ENCODE measurements at places on chromosomes 7 and 10.
A peak's percentile ranks its signal among the peaks of the same experiment; 100 is the strongest.

GRCh38 chr7:16747102-16747501 lies 6.5 kb upstream of the TSPAN13 start:
- no peak for DNase-seq

GRCh38 chr7:149714910-149715471 lies 58.4 kb downstream of the ZNF467 start:
- peak; percentile 33 for DNase-seq

GRCh38 chr10:71447676-71448075 lies 51.0 kb downstream of the CDH23 start:
- no peak for DNase-seq

DNA sequence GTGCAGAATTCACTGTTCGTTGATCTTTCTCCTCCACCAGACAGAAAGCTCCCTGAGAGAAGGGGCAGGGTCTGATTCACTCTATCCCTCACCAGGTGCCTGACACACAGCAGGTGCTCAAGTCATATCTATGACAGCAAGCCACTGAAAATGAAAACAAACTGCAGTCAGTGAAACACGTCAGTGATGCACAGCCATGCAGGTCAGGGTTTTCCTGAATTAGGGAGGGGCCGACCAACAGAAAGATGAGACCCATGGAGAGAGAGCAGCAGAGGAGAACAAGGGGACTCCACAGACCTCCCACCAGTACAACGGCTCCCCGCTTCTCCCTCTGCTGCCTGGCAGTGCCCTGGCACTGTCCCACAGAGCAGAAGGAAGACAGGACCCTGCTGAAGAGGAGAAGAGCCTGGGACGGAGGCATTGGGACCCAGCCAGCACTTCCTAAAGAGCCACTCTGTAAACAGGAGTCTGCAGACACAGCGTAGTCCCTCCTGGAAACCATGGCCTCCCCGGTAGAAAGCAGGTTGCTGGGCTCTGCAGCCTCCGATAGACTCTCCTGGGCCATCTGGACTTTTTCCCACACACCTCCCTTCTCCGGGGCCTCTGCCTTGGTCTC lies 50.3 kb downstream of the FAM53B start:
- peak; percentile 49 for DNase-seq

DNA sequence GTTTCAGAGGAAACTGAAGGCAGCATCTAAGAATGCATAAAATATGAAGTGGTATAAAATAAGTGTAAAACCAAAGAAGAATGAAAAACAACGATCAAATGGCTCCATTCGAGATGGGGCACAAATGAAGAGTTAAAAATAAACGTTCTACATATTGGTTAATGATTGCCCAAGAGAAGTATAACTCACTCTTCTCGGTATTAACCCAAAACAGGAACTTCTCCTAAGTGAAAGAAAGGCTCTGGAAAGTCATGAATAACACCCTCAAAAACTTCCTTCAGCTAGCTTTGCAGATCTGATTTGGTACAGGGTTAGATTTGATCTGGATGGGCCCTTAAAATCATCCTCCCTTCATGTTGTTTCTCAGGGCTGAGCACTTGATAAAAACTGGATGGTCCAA lies 94.3 kb upstream of the ADO start:
- no peak for DNase-seq

DNA sequence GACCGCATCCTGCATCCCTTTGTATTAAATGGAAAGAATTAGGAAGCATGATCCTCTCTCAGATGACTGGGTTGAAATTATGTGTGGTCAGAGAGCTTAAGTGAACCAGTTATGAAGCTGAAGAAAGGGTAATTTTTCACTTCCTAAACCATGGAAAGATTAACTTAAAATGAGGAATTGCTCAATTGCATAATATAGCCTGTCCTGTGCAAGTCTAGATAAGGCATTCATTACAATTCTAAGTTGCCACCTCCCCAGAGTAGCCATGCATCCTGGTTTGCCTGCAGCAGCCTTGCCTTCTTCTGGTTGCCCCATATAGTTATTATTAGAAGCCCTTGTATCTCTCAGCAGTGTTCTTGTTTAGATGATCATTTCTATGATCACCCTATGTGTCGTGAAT lies 45.3 kb downstream of the STARD3NL start:
- DNase-seq: no peak

DNA sequence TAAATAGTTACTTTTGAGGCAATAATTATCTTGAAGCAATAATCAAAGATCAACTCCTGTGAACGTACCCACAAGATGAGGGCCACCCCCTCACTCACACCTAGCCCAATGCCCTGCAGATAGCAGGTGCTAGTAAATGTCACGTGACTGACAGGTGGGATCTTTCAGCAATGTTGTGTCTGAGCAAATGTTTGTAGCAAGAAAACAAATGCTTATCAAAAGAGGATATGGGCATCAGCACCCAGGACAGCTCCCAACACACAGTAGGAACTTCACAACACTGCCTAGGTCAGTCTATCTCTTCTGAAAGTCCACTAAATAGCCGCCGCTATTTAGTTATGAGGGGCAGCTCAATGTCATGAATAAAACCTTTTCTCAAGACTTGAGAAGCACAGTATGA lies 120.8 kb upstream of the PDLIM1 start:
- no peak for DNase-seq

- DNase-seq: no peak
Measured at GRCh38 chr7:108600399-108600798, 30.7 kb downstream of the DNAJB9 start.

- DNase-seq: no peak
Measured at GRCh38 chr10:17085011-17085725, 44.4 kb downstream of the CUBN start.

- DNase-seq: no peak
Measured at GRCh38 chr7:64581926-64582894, 19.3 kb upstream of the ZNF680 start.

DNA sequence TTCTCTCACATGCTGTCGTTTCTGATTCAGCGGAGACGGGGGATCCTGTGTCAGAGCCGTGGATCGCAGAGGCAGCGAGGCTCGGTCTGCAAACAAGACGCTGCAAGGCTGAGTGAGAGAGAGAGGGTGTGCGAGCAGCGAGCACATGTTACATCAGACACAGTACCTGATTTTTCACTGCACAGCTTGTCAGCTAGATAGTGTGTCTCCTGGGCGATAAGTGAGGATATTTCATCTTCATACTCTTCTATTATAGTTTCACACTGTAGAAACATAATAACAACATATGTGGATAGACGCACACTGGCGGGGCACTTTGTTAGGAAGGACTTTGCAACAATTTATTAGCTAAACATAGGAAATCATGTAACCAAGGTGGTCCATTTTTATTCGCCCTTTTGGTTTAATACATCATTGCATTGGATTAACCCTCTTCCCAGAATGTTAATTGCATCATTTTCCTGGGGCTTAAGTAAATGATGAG lies 39.5 kb downstream of the CNPY1 start:
- DNase-seq: no peak

DNA sequence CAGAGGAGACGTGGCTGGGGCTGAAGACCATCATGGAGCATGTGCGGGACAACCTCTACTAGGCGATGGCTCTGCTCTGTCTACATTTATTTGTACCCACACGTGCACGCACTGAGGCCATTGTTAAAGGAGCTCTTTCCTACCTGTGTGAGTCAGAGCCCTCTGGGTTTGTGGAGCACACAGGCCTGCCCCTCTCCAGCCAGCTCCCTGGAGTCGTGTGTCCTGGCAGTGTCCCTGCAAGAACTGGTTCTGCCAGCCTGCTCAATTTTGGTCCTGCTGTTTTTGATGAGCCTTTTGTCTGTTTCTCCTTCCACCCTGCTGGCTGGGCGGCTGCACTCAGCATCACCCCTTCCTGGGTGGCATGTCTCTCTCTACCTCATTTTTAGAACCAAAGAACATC lies 22.0 kb upstream of the CPA5 start:
- no peak for DNase-seq

- DNase-seq: no peak
Measured at GRCh38 chr7:5225616-5226290, 35.7 kb downstream of the WIPI2 start.

- DNase-seq: peak; percentile 2
Measured at GRCh38 chr7:326809-327232, 36.9 kb downstream of the FOXL3 start.

DNA sequence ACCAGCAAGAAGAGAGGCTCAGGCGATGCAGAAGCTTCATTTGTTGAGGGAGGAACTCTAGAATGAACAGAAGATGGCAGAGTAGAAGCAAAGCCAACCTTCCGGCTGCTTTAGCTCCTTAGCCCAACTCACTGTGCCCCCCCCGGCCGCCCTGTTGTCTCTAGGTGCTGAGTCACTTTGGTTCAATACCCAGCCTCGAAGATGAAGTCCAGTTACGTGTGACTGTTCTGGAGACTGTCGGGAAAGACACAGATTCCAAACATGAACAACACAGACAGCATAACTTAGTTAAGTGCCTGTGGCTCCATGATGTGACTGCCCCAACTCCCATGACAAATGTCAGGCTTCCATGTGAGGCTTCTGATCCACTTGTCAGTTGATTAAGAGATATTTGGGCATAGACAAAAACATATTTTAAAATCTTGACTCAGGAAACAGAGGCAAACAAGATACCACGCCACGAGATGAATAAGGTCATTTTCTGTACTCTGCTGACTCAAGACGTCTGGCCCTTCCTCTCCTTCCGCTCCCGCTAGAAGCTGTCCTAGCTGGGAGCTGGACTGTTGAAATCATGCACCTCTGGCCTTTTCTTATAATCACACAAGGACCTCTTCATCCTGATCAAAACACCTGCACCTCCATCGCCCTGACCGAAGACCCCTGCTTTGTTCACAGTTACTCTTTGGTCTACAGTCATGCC lies 199.3 kb downstream of the FRMD4A start:
- no peak for DNase-seq

GRCh38 chr10:104447331-104447730 lies 93.7 kb downstream of the CFAP58 start:
- no peak for DNase-seq

GRCh38 chr10:7261351-7261750 lies 149.5 kb downstream of the SFMBT2 start:
- DNase-seq: no peak

DNA sequence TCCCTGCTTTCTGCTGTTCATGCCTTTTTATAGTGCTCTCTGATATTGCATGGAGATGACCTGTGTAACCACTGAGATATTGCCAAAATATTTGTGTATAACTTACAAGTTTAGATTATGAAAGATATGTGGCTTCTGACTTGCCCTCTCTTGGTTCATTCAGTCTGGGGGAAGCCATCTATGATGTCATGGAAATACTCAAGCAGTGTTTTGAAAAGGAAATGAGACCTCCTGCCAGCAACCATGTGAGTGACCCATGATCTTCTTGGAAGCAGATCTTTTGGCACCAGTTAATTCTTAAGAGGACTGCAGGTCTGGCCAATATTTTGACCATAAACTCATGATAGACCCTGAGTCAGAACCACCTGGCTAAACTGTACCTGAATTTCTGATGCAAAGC lies 183.0 kb downstream of the THSD7A start:
- DNase-seq: no peak

GRCh38 chr7:46281071-46281470 lies 360.0 kb upstream of the IGFBP3 start:
- no peak for DNase-seq

- DNase-seq: no peak
Measured at GRCh38 chr7:97187067-97187466, 69.6 kb downstream of the SDHAF3 start.

GRCh38 chr10:553233-553632 lies 136.2 kb downstream of the DIP2C start:
- peak; percentile 17 for DNase-seq

DNA sequence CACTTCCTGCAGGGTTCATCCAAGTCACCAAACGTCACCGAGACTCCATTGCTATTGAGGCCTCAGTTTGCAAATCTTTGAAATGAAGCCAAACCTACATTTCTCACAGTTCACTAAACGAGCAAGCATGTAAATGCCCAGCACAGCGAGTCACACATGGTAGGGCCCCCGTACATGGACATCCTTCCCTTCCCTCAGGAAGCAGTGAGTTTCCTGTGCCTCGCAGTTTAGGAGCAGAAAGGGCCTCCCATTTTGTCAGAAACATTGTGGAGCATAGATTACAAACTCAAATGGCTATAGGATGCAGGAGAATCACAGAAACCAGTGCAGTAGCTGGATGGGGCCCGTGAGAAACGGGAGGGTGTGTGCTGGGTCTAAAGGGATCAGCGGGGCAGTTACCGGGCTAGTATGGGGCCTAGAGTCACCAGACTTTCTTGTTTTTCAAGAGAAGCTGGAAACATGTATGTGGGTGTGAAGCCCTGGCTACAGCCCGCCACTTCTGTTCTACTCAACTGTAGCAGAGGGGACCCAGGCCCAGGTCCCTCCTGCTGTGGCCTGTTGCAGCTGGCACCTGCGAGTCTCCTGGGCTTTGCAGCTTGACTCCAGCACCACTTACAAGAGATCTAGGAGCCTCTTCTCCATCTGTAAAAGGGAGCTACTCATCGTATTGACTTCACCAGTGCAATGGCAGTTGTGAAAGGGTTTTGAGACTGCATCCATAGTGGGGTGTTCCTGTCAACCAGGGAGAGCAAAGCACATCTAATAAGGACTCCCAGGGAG lies 14.2 kb upstream of the SLC18A3 start:
- DNase-seq: peak; percentile 72

Measured in DMS79 treated with DMSO at 0.1 percent for 48 hours (cell line).